Fibroblast of skin of scalp (primary cell): ENCODE measurements at places on chromosomes 11 and 22.

DNA sequence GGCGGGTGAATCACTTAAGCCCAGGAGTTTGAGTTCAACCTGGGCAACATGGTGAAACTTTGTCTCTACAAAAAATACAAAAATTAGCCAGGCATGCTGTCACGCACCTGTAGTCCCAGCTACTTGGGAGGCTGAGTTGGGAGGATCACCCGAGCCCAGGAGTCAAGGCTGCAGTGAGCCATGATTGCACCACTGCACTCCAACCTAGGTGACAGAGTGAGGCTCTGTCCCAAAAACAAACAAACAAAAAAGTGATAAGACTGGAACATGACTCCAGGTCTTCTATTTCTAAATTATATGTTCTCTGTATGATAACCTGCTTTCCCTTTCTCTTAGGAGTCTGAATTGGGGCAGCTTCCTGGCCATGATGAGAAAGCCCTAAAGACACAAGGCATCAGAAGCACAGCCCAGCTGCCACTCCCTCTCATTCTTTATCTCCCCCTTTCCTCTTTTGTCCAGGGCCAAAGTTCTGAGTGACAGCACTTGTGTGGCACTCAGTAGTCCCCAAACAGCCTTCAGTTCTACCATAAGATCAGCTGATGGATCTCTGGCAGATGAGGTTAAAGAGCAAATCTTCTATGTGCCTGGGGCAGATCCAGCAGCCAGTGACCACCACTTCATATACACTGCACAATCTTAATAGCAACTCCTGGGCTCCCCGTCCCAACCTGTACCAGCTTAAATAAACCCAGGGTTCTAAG is 136.0 kb downstream of the C11orf58 start:
- DNase-seq: no peak

- no peak for DNase-seq
Measured at GRCh38 chr11:3055891-3056290, 1.3 kb downstream of the CARS1 start.

- no peak for DNase-seq
Measured at GRCh38 chr11:78540256-78540655, 34.4 kb downstream of the NARS2 start.

DNA sequence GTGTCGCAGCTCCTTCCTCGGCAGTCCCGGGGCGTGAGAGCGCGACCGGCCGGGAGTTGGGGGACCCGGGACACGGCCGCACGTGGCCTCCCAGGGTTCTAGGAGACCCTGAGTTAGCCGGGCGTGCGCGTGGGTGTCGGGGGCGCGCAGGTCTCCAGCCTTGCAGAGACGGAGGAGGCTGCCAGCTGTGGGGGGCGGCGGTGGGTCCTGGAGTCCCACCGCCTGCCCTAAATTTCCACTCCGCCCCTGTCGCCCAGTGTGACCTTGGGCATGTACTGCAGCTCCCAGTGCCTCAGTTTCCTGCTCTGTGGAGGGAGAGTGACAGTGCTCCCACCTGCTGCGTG is 18.8 kb downstream of the RRP7A start:
- no peak for DNase-seq

DNA sequence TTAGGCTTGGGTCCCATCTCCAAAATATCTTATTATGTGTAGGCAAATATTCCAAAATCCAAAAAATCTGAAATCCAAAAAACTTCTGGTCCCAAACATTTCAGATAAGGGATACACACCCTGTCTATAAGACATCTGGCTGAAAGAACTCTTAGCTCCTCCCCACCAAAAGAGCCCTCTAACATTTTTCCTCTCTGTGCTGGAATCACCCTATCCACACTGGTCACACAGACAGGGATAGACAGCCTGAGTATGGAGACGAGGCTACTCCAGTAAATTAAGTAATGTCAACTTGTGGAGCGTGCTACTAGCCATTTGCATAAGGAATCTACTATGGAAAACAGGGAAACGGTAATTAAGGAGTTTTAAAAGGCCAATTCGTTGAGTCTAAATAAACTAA is 24.9 kb downstream of the ATP6V1E1 start:
- DNase-seq: no peak

- no peak for DNase-seq
Measured at GRCh38 chr11:19409307-19409706, 168.6 kb upstream of the E2F8 start.

- DNase-seq: no peak
Measured at GRCh38 chr11:102479733-102480132, 27.2 kb upstream of the TMEM123 start.

DNA sequence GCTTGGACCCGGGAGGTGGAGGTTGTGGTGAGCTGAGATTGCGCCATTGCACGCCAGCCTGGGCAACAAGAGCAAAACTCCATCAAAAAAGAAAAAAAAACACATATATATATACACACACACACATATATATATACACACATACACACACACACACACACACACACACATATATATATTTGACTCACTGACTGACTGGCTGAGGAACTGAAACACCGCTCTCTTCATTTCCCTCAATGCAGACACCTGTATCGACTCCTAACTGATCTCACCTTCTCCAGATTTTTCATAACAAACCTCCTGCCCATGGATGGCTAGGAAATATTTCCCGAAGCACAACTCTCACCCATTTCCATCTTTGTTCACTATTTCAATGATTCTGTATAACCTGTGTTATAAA is 140.7 kb upstream of the ANO3 start:
- DNase-seq: no peak

- no peak for DNase-seq
Measured at GRCh38 chr11:62925745-62926679, 4.8 kb upstream of the CHRM1 start.

DNA sequence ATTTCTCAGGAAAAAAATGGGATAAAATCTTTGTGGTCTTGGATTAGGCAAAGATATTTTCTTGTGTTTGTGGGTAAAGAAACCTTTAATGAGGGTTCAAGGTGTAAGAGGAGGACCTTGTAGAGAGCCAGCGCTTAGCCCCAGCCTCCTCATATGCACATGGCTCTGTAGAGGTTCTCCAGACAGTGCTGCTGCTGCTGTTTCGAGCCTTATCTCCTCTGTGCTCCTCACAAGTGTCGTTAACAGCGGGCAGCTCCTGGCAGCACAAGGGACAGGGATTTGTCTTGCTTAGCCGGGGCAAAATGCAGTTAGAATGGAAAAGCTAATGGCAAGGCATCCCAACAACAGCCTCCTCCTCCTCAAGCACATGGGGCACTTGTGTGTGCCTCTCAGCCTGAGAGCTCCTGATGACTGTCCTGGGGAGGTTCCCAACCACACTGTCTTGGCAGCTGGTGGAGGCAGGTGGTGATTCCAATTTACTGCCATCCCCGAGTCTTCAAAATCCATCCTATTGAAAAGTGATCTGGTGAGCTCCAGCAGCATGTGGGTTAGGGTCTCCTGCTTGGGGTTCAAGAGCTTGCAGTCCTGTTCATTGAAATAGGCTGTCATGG is 7.6 kb upstream of the MSANTD2 start:
- no peak for DNase-seq

DNA sequence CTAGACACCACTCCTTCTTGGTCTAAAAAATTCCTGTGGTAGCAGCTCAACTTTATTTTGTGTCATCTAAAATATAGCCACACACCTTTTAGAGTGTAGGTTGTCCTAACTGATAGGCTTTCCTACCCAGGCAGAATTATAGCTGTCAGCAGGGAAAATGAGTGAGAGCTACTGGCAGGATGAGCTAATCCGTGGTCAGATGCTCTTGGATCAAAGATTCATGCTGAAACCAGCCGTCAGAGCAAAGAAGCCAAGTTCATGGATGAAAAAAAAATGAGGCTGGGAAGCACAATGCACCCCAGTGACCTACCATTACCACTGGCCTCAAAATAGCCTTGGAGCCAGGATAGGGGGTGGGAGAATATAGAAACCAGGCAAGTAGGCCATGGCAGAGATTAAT is 113.1 kb upstream of the BLID start:
- DNase-seq: peak; percentile 65

DNA sequence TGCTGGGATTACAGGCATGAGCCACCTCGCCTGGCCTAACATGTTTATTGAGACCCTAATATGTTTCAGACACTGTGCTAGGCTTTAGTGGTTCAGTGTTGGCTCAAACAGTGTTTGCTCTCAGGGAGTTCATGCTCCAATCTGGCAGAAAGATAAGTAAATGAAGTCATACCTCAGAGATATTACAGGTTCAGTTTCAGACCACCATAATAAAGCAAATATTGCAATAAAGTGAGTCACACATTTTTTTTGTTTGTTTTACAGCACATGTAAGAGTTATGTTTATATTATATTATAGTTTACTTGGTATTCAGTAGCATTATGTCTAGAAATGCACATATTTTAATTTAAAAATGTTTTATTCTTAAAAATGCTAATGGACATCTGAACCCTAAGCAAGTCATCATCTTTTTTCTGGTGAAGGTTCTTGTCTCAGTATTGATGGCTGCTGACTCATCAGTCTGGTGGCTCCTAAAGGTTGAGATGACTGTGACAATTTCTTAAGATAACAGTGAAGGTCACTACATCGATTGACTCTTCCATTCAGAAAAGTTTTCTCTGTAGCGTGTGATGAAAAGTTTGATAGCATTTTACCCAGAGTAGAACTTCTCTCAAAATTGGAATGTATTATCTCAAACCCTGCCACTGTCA is 243.0 kb upstream of the ANO5 start:
- DNase-seq: no peak

GRCh38 chr11:101721270-101721669 is 137.5 kb upstream of the TRPC6 start:
- DNase-seq: no peak
